ENCODE measurements at places on chromosomes 4 and X.

DNA sequence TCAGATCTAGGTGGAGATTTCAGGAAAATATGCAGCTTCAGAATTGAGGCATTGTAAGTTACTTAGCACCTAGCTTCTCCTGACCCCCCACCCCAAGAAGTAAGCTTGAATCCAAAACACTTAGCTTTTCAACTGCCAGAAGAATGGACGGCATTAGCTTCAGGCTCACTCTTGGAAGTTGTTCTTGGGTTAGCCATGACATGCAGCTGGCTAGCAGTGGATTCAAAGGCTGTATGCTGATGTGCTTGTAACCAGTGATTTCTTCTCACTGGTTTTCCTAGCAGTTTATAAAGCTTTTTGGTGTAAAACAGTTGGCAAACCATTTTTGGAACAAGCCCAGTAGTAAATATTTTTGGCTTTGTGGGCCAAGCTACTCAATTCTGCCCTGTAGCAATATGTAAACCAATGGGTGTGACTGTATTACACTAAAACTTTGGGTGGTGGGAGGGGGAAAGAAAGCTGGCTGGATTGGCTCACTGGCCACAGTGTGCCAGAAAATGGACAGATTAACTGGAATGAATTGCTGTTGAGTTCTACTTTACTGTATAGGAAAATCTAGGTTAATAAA, 85.6 kb downstream of the SHROOM2 start:
- DNase-seq = no peak

GRCh38 chr4:81802285-81802846, 330.7 kb upstream of the RASGEF1B start:
- no peak for DNase-seq

GRCh38 chrX:47217121-47217851, 1.2 kb upstream of the CDK16 start:
- DNase-seq = no peak

- peak; percentile 88 for DNase-seq
These were observed 21.8 kb upstream of the CSF2RA start for GRCh38 chrX:1246816-1247215.

GRCh38 chrX:102498732-102499131, 17.8 kb downstream of the TMSB15A start:
- no peak for DNase-seq

GRCh38 chr4:112515198-112516065, 548 bp downstream of the NEUROG2 start:
- DNase-seq = peak; percentile 72

All from CD4-positive, alpha-beta T cell (primary cell).